ENCODE measurements at places on chromosomes 1 and 21.

DNA sequence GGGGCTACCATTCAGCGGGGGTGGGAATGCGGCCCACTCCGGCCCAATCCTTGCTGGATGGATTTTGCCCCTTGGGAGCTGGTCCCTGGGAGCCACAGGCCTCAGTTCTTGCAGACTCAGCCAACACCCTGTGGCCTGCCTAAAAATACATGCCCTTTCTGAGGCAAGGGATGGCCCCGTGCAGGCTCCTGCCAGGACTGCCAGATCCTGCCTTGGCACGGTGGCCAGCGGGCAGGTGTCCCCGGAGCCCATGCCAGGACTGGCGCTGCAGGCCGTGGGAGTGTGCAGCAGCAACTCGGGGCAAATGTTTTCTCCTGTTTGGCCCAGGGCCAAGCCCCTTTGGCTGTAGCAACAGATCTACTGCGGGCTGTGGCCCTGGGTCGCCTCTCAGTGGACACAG lies 1.6 kb upstream of the PANK4 start:
- DNase-seq, result no peak

DNA sequence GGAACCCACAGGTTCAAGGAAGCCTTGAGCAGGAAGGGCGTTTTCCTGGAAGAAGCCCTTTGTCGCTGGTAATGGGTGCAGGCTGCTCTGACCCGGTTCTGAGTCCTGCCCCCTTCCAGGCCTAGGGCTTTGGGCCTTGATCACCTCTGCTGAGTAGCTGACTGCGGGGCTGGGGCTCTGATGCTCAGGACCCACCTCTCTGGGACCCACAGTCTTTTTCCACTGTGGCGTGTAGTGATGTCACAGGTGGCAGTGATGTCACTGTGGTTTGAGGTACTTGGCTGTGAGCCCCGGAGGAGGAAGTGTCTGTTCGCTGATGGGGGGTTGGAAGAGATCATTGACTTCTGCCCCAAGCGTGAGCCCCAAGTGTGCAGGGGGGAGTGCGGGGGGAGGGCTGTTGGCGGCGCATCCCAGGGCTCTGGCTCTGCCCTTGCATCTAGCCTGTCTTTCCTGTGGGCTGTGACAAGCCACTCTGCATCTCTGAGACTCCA lies 6.9 kb downstream of the TNFRSF1B start:
- peak; percentile 96 for DNase-seq

GRCh38 chr1:165225650-165226049 lies 130.9 kb downstream of the LMX1A start:
- DNase-seq, result no peak

DNA sequence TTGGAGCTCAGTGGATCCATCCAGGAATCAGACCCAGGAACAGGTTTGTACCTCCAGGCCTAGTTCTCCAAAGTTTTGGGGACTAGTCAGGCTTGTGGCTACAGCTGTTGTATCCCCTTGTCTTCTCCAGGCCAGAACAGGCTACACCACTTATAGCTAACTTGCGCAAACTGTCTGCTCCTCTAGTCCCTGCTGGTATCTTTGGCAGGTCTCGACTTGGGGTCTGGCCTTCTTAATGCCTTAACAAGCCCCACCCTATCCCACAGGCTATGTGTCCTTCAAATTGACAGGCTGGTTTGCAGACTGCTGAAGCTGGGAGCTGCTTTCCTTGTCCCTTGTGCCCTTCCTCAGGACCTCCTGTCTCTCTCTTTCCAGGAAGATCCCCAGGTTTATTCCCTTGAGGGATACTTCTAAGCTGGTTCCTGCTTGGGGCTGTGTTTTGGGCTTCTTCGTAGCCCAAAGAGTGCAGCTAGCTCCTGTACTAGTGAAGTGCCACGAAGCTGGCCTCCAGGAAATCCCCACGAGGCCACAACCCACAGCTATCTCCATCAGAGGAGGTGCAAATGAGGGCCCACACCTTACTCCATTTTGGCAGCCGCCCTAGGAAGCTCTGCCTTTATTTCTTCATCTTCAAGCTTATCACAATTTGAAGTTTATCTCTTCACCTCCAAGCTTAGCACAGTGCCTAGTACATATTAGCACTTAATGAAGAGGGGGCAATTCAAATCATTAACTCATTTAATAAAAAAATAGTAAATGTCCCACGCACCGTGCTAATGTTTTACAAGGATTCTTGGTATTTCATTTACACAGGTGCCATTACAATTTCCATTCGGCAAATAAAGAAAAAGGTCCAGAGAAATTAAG lies 683 bp upstream of the DMAP1 start:
- DNase-seq, result no peak

DNA sequence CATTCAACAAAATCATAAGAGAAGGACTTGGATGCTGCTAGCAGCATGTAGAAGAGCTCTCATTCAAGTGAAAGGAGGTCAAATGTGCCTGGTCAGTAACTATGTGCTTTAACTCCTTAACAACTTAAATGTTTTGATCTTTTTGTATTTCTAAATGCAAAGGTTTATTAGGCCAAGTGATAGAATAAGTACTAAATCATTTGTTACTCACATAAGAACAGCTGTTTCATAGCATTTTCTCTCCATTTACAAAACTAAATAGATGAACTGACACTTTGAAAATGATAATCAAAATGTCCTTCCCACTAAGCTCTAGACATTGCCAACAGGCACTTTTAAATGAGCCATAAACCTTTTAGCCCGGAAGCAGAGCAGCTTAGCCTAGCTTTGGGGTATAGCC lies 254.3 kb upstream of the PRMT6 start:
- DNase-seq, result no peak

DNA sequence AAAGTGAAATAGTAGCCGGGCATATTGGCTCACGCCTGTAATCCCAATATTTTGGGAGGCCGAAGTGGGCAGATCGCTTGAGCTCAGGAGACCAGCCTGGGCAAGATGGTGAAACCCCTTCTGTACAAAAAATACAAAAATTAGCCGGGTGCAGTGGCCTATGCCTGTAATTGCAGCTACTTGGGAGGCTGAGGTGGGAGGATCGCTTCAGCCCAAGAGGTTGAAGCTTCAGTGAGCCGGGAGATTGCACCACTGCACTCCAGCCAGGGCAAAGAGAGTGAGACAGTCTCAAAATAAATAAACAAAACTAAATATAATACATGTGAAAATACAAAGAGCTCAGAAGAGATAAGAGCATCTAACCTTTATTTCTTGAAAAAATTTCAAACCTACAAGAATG lies 2.3 kb upstream of the MSTO1 start:
- no peak for DNase-seq

DNA sequence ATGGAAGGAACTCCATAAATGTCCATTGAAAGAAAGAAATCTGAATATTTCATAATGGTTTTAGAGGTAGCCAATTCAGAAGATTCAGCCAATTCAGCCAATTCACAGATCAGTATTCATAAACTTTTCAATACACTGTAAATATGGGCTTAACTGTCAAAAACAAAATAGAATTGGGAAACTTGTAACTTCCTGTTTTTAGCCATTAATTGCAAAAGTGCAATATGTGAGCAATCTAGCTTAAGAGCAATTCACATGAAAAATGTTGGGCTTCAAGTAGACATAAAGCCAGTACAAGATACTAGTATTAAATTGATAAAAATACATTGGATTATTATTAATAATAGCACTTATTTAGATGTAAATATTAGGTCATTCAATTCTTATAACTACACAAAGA lies 27.5 kb upstream of the PLPPR4 start:
- DNase-seq, result no peak

DNA sequence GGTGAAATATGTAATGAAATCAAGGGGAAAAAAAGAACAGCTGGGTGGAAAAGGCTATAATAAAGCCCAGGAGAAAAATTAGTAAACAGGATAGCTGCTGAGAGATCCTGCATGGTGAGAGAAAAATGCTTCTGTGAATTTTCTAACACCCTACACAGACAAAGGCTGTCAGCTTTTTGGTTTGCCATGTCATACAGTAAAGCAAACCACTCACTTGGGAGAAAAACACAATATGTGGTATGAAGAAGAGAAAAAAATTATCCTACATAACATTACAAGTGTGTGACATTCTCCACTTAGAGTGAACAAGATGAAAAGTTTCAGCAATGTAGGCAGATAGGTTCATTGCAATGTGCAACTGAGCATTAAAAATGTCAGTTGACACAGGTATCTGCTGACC lies 133.6 kb downstream of the PLPPR4 start:
- DNase-seq, result no peak

DNA sequence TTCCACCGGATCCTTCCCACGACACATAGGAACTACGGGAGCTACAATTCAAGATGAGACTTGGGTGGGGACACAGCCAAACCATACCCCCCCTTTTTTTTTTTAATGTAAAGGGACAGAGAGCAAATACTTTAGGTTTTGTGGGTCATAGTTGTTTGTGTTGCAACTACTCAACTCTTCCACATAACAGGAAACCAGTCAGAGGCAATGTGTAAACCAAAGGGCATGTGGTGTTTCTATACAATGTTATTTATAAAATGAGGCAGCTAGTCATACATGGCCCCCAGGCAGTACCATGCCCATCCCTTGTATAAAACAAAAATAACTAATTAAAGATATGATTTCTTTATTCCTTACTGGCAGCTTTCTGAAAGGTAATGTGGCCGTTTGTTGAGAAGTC lies 845.4 kb upstream of the ADAMTS5 start:
- no peak for DNase-seq

DNA sequence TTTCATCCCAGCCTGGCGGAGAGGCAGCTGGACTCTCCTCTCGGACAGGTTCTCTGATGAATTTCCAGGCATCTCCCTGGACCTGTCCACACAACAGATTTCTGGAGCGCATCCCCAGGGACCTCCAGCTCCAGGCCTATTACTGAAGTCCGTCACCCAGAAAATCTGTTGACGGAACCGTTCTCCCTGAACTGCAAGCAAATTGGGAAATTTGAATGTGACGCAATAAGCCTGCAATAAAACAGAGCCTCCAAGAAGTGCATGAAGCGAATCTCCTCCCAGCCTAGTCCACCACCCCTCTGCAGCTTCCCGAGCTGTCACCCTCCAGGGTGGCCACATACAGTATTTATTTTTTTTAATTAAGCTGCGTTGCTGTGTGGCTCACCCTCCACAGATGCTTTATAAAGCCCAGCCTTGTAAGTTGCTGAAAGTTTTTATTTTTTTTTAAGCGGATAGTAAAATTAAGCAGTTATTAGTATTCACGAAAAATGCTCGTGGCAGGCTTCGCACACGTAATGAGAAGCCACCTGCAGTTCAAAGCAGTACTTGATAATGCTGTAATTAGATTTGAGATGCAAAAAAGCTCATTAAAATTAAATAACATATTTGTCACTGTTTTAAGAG lies 173.3 kb downstream of the CAMTA1 start:
- no peak for DNase-seq

DNA sequence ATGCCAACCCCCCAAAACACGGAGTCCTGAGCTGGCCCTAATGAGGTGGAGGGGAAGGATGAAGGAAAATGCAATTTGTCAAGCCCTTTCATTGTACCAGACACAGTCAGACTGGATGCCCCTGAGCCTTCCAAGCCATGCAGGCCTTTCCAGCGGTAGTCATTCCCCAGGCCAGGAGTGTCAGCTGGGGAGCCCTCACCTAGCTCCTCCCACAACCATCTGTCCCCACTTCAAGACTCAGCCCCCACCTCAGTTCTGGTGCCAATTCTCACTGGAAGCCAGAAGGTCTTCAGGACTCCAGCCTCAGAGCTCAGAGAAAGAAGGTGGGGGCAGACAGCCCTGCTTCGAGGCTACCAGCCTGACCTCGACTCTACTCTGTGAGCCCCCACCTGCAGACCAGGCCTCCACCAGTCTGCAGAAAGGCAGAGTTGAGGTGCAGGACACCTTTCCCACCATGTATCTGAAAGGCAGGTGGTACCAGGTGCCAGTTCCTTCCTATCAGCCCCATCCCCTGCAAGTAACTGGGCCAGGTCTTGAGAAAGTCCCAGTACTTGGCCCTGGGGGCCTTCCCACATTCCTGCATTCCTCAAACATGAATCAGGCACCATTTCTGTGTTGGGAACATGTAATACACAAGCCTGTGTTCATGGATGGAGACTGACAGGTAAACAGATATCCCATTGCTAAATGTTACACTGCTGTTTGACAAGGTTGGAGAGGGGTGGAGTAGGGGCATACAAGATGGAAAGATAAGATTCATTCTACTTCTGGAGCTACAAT lies 180.6 kb upstream of the EDN2 start:
- no peak for DNase-seq

GRCh38 chr21:35438643-35439404 lies 389.7 kb upstream of the RUNX1 start:
- DNase-seq, result no peak

- no peak for DNase-seq
These were observed 20.2 kb downstream of the RERE start for GRCh38 chr1:8797216-8797615.

GRCh38 chr1:236492378-236492777 lies 31.4 kb upstream of the LGALS8 start:
- no peak for DNase-seq

- DNase-seq, result no peak
These were observed 30.5 kb downstream of the LRRC3 start for GRCh38 chr21:44485796-44486195.

- DNase-seq, result no peak
These were observed 55.6 kb upstream of the GCLM start for GRCh38 chr1:93964777-93965200.

- DNase-seq, result no peak
These were observed 131.0 kb upstream of the RUNX1 start for GRCh38 chr21:35179990-35180540.

GRCh38 chr1:108034396-108034795 lies 69.4 kb upstream of the VAV3 start:
- DNase-seq, result no peak

GRCh38 chr21:45865106-45865835 lies 116.3 kb upstream of the COL6A1 start:
- DNase-seq, result no peak

DNA sequence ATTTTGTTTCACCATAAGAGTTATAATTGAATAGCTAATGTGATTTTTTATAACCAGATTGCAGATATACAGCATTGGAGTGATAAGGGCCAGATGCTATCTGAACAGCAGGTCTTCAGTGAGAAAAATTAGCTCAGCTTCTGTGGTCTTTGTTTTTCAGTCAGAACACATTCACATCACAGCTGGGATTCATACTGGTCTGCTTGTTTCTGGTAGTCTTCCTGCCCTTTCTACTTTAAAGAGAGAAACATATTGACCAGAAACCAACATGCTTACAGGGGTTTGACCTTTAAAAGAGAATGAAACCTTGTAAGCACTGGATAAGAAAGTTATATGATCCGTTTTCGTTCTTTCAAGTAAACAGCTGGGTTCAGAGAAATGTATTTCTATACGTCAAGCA lies 213.7 kb upstream of the TMPRSS15 start:
- DNase-seq, result no peak

DNA sequence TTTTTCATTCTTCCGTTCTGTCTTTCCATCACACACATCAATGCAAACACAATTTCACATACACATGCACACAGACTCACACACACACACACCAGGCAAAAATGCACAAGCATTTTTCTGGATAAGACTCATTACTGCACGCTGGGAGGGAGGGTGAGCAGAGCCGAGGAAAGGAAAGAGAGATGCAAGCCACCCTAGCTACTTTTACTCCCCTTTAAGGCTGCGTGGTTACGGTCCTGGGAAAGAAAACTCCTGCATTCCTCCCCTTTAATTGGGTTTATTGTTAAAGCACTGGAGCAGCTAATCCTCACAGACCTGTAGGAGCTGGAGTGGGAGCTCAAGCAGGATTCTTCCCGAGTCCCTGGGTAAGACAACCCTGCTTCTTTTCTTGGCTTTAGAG lies at the start of gene CAMK1G:
TSS of gene CAMK1G (plus strand) at position 307 of the 400 bp plus-strand sequence. CDS start 11,270 bp downstream, outside the sequence.
- DNase-seq, result no peak

Data from stimulated activated CD8-positive, alpha-beta memory T cell treated with anti-CD3 and anti-CD28 coated beads, Interleukin-15, amount 100 ng/mL, for 4 hours (primary cell).